ENCODE measurements at places on chromosomes 1 and 21.

DNA sequence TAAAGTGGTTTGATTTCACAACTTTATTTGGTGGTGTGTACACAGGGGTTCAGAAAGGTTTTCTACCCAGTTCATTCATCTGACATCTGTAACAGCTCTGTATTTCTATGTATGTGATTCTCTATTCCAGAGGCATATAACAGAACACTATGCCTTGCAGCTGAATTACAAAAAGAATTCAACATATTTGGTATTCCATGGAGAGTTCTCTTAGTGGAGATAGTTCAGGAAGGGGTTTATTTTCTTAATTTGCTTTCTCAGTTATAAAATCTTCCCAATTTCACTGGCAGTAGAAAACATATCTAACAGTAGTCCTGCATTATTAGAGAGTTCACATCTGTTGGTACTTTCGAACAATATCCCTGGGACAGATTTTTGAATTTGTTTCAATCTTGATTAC, 207.9 kb upstream of the LYPLAL1 start:
- H3K36me3 ChIP-seq = no peaks in the 10 kb centered on the region
- H3K27me3 ChIP-seq = no peaks in the 10 kb centered on the region
- no peak overlapping the region for H3K27ac ChIP-seq
- H3K4me3 ChIP-seq = no peak overlapping the region
- H3K4me1 ChIP-seq = no peaks in the 10 kb centered on the region

- no peak for DNase-seq
- H3K27ac ChIP-seq = no peak overlapping the region
- H3K27me3 ChIP-seq = peaks cover 2% of the 10 kb centered on the region
- H3K36me3 ChIP-seq = no peaks in the 10 kb centered on the region
- H3K4me1 ChIP-seq = peaks cover 2% of the 10 kb centered on the region
Observed at GRCh38 chr1:183982172-183982963, 55.2 kb downstream of the COLGALT2 start.

- DNase-seq = no peak
- H3K36me3 ChIP-seq = peaks cover 28% of the 10 kb centered on the region
- no peaks in the 10 kb centered on the region for H3K27me3 ChIP-seq
- H3K27ac ChIP-seq = no peak overlapping the region
- no peak overlapping the region for H3K4me3 ChIP-seq
Observed at GRCh38 chr1:88740784-88741183, 56.7 kb downstream of the PKN2 start.

DNA sequence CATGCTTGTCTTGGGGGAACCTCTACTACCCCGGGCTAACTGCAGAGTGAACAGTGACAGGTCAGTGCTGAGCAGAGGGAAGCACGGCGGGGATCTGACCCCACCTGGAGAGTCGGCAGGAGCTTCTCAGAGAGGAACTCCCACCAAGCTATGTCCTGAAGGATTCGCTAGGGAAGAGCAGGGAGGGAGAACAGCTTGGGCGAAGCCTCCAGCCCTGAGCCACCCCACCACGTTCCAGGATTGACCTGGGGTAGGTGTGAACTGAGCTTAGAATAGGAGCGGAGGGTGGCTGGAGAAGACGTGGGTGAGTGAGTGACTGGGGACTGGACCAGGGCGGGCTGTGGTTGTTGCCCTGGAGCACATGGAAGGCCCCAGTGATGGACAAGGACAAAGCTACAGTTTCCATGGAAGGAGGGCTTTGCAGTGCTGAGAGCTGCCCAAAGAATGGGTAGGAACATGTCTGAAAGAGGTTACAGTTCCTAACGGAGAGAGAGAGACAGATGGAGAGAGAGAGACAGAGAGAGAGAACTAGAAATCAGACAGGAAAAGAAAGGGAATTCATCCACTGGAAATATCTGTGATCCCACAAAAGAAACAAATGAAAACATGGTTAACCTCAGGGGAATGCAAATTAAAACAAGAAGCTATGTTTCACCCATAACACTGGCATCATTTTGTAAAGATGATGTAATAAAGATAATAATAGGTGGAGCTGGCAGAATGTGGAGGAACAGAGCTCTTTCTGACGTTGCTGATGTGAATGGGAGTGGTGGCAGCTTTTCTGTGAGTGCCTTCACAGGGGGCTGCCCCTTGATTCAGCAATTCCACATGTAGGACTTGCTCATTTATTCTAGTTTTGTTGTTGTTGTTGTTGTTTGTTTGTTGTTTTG, 17.2 kb downstream of the BSND start:
- no peak for DNase-seq
- H3K36me3 ChIP-seq = no peaks in the 10 kb centered on the region
- H3K4me3 ChIP-seq = no peak overlapping the region
- no peaks in the 10 kb centered on the region for H3K4me1 ChIP-seq
- peaks cover 9% of the 10 kb centered on the region for H3K27me3 ChIP-seq

DNA sequence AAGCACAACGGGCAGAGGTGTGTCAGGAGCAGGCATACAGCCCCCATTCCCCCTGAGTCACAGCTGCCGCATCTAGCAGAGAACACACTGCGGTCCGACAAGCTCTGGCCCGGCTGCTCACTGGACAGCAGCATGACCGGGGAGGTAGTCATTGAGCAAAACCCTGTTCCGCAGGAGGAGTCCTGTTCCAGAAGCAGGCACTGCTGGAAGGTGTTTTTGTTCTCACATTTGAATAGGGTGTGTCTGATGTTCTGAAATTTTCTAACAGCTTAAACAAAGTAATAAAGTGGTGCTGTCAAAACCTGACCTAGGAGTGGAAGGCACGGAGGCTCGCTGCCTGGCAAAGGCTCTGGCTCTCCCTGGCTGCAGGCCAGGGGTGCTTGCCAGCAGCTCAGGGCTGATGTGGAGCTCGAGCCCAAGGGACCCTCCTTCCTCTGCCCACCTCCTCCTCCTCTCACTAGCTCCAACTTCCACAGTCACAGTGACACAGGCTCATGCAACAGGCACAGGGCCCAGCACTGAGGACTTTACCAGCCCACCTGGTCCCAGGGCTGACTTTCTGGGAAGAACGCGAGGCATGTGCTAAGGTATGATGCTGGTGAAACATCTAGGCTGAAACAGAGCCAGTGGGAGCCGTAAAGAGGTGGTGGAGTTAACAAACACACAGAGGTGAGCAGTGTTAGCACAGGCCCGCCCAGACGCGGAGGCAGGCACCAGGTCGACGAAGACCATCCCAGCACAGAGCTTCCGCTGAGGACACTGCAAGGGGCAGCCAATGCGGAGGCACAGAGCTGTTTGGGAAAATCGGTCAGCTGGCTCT, 118.6 kb upstream of the IFFO2 start:
- no peaks in the 10 kb centered on the region for H3K27me3 ChIP-seq
- no peak overlapping the region for H3K4me3 ChIP-seq
- peaks cover 58% of the 10 kb centered on the region for H3K36me3 ChIP-seq
- peaks cover 53% of the 10 kb centered on the region for H3K4me1 ChIP-seq

GRCh38 chr1:33332357-33332789, 11.5 kb upstream of the A3GALT2 start:
- no peak for DNase-seq
- peaks cover 30% of the 10 kb centered on the region for H3K36me3 ChIP-seq
- peaks cover 12% of the 10 kb centered on the region for H3K4me1 ChIP-seq

GRCh38 chr1:12397462-12398450, 167.9 kb downstream of the VPS13D start:
- no peak for DNase-seq
- H3K36me3 ChIP-seq = peaks cover 22% of the 10 kb centered on the region
- H3K4me1 ChIP-seq = peaks cover 9% of the 10 kb centered on the region
